Left lung (tissue), 14 donors: ENCODE measurements at places on chromosomes 7 and 10. TPM values are rescaled to one million over a fixed set of nuclear protein-coding genes. Genes with fewer than 3 reads are reported as not detected.
A peak's percentile ranks its signal among the peaks of the same experiment; 100 is the strongest.

DNA sequence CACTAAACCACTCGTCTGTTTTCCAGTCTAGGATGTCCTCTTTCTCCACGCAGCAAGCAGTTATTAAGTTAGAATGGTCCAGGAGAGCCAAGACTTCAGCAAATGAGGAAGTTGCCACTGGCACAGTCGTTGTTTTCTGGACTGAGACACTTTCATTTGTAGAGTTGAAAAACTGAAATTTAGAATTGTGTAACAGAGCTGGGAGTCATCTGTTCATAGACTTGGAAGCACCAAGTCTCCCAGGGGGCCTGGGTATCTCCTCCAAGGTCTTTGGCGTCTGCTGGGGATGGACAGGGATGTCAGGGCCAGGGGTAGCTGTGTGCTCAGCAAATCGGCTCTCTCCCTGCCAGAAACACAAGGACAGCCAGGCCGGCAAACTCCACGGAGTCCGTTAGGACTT is 208.4 kb downstream of the FANK1 start:
- DNase-seq, result no peak
- no peaks in the 10 kb centered on the region for H3K27me3 ChIP-seq
- no peak overlapping the region for H3K27ac ChIP-seq

- H3K36me3 ChIP-seq, result no peaks in the 10 kb centered on the region
- H3K4me1 ChIP-seq, result no peaks in the 10 kb centered on the region
- no peak overlapping the region for H3K4me3 ChIP-seq
- no peak overlapping the region for H3K27ac ChIP-seq
- H3K27me3 ChIP-seq, result no peaks in the 10 kb centered on the region
Measured at GRCh38 chr7:16356301-16356958, 64.9 kb downstream of the CRPPA start.

DNA sequence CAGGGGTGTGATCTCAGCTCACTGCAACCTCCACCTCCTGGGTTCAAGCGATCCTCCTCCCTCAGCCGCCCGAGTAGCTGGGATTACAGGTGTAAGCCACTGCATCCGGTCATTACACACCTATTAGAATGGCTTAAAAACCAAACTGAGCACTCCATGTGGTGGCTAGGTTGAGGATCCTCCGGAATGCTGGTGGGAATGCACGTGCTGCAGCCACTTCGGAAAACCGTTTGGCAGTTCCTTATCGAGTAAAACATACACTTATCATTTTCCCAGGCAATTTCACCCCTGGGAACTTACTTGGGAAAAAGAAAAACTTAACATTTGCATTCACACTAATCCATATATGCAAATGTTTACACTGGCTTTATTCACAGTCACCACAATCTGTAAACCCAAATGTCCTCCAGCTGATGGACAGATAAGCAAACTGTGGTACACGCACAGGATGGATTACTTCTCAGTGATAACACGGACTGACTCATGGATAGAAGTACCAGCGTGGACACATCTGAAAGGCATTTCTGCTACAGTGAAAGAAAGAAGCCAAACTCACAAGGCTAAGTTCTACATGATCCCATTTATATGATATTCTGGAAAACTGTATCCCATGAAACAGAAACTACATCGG is 20.4 kb downstream of the RFC2 start:
- H3K36me3 ChIP-seq, result peaks cover 4% of the 10 kb centered on the region
- no peak for DNase-seq
- no peaks in the 10 kb centered on the region for H3K4me1 ChIP-seq
- no peak overlapping the region for H3K4me3 ChIP-seq
- no peaks in the 10 kb centered on the region for H3K27me3 ChIP-seq

GRCh38 chr10:124387078-124387874 is 31.4 kb downstream of the OAT start:
- H3K36me3 ChIP-seq, result no peaks in the 10 kb centered on the region
- no peak for DNase-seq
- H3K27me3 ChIP-seq, result no peaks in the 10 kb centered on the region
- H3K4me1 ChIP-seq, result peaks cover 15% of the 10 kb centered on the region
- H3K27ac ChIP-seq, result no peak overlapping the region

DNA sequence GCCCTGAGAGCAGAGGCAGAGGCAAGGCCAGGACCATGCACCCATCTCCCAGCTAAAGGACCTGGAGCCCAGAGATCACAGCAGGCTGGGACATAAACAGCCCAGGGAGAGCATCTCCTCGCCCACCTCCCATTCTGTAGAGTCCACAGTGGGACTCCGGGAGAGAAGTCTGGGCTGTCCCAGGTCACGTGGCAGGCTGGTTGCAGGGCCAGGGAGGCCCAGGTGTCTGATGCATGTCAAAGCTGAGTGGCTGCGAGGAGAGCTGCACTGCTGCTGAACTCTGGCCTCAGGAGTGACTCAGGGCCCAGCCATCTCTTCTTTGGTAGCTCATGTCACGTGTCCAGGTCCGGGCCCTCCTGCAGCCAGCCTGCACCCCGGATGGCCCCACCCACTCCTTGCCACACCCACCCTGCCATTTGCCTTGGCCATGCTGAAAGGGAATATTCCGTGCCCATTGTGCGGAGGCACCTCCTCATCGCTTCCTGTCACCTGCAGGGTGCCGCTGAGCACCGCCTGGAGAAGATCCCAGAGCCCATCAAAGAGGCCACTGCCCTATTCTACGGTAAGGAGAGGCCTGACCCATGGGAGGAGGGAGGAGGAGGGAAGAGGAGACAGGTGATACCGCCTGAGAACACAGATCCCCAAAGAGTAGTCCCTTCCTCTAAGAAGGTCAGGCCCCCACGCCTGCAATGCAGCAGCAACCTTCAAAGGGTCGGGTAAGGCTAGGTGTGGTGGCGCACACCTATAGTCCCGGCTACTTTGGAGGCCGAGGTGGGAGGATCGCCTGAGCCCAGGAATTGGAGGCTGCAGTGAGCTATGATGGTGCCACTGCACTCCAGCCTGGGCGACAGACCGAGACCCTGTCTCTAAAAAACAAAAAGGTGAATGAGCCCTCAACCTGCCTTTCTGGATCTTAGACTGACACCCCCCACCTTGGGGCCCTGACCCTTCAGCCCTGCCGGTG is 12.6 kb upstream of the SH2B2 start:
- H3K27me3 ChIP-seq, result no peaks in the 10 kb centered on the region
- no peaks in the 10 kb centered on the region for H3K36me3 ChIP-seq
- H3K4me3 ChIP-seq, result no peak overlapping the region
- no peak for DNase-seq
- peaks cover 4% of the 10 kb centered on the region for H3K4me1 ChIP-seq
- H3K27ac ChIP-seq, result no peak overlapping the region

DNA sequence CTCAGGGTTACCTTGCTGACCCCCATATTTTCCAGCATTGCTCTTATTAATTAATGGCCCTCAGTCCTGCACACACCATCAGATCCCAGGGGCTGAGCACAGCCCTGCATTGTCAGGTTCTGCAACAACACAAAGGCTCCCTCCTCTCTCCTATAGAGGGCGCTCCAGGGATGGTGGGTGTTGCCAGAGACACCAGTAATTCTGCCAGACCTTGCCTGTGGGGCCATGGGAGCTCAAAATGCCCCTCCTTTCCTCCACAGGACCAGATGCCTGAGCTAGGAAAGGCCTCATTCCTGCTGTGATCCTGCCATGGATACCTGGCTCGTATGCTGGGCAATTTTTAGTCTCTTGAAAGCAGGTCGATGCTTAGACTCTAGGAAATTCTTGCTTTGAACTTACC is 42.8 kb upstream of the PRSS58 start:
- H3K36me3 ChIP-seq, result no peaks in the 10 kb centered on the region
- no peaks in the 10 kb centered on the region for H3K27me3 ChIP-seq
- no peak overlapping the region for H3K27ac ChIP-seq
- no peak overlapping the region for H3K4me3 ChIP-seq
- H3K4me1 ChIP-seq, result peaks cover 5% of the 10 kb centered on the region

- no peaks in the 10 kb centered on the region for H3K27me3 ChIP-seq
- DNase-seq, result peak; percentile 70
- no peak overlapping the region for H3K4me3 ChIP-seq
- no peak overlapping the region for H3K27ac ChIP-seq
- H3K36me3 ChIP-seq, result no peaks in the 10 kb centered on the region
Measured at GRCh38 chr10:79196470-79197461, 128.0 kb downstream of the ZMIZ1 start.

GRCh38 chr7:29408841-29409243 is 154.8 kb upstream of the PRR15 start:
- no peak overlapping the region for H3K4me3 ChIP-seq
- H3K4me1 ChIP-seq, result no peaks in the 10 kb centered on the region
- no peak overlapping the region for H3K27ac ChIP-seq

- no peak overlapping the region for H3K4me3 ChIP-seq
- DNase-seq, result peak; percentile 1
- no peak overlapping the region for H3K27ac ChIP-seq
- H3K27me3 ChIP-seq, result no peaks in the 10 kb centered on the region
- H3K4me1 ChIP-seq, result no peaks in the 10 kb centered on the region
Measured at GRCh38 chr10:45627412-45628048, 45.0 kb downstream of the ZFAND4 start.

DNA sequence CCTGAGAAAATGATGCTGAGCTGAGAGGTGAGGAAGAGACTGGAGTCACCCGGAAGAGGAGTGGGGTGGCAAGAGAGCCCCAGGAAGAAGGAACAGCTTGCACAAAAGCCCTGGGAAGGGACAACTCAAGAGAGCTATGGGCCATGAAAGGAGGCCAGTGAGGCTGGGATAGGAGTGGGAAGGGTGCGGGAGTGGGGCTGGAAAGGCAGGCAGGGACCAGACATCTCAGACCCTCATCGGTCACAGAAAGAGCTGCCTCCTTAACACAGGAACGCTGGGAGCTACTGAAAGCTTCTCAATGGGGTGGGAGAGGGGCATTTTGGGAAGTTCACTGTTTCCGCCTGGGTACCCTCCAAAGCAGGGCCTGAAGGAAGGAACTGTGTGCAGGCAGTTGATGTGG is 122.0 kb upstream of the UNC5B start:
- H3K36me3 ChIP-seq, result no peaks in the 10 kb centered on the region
- H3K4me1 ChIP-seq, result no peaks in the 10 kb centered on the region
- H3K27ac ChIP-seq, result no peak overlapping the region
- no peak for DNase-seq
- H3K27me3 ChIP-seq, result peaks cover 6% of the 10 kb centered on the region

DNA sequence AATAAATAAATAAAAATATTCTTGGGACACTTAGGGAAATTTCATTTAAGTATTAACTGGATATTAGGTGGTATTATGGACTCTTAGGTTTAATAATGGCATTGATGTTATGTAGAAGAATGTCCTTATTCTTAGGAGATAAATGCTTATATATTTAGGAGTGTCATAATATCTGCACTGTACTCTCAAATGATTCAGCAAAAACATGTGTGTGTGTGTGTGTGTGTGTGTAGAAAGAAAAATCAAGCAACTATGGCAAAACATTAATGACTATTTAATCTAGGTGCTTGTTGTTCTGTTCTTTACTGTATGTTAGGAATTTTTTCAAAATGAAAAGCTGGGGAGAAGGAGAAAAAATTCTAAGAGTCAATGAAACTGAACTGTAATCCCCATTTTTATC is 3.9 kb downstream of the ASNS start:
- H3K36me3 ChIP-seq, result peaks cover 14% of the 10 kb centered on the region
- peaks cover 7% of the 10 kb centered on the region for H3K4me1 ChIP-seq
- no peaks in the 10 kb centered on the region for H3K27me3 ChIP-seq
- H3K27ac ChIP-seq, result no peak overlapping the region
- no peak for DNase-seq

- H3K27ac ChIP-seq, result no peak overlapping the region
- no peaks in the 10 kb centered on the region for H3K4me1 ChIP-seq
- H3K27me3 ChIP-seq, result no peaks in the 10 kb centered on the region
Measured at GRCh38 chr7:26991796-26992195, 104.0 kb downstream of the HOXA1 start.

DNA sequence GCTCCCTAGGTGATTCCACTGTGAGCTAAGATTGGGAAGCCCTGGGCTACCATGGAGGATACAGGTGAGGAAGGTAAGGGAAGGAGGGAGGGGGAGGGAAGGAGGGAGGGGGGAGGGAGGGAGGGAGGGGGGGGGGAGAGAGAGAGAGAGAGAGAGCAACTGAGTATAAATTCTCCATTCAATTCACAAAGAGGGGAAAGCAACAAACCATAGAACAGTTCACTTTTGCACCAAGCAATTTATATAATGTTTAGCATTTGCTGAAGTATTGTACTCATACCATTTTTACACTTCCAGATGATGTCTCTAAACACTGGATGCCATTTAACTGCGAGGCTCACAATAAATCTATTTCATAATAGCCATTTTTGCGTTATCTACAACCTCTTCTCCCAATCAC is 118.3 kb downstream of the COL28A1 start:
- H3K4me3 ChIP-seq, result no peak overlapping the region
- no peaks in the 10 kb centered on the region for H3K36me3 ChIP-seq
- no peaks in the 10 kb centered on the region for H3K27me3 ChIP-seq
- DNase-seq, result no peak

DNA sequence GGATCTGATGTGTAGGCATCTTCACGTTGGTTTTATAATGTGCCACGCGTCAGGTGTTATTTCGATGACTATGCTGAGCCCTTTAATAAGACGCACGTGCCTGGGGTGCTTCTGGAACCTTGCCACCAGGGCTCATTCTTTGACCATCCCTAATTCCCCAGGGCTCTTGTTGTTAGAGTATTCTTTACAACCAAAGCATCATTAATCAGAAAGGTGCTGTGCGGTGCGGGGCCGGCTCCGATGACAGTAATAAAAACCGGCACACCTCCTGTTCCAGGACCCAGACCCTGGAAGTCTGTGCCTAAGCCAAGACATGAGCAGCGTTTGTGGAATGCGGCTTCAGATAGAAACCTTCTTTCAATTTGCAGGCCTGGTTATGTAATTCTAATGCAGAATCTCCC is 58.4 kb downstream of the MGMT start:
- H3K4me3 ChIP-seq, result no peak overlapping the region
- H3K27ac ChIP-seq, result no peak overlapping the region
- H3K27me3 ChIP-seq, result no peaks in the 10 kb centered on the region
- no peaks in the 10 kb centered on the region for H3K4me1 ChIP-seq

DNA sequence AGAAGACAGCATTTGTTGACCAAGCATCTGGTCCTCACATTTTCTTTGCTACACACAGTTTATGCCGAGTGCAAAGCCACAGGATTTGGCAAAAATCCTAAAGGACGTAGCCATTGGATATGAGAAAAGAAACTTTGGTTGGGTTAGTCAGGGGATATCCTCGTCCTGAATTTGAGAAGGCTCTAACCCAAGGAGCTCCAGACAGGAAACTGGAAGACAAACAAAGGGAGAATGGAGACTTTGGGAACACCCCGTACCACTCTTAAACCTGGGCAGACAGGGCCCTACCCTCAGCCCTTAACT is 146.6 kb upstream of the FRMD4A start:
- H3K4me3 ChIP-seq, result no peak overlapping the region
- no peak overlapping the region for H3K27ac ChIP-seq
- DNase-seq, result no peak
- no peaks in the 10 kb centered on the region for H3K36me3 ChIP-seq

ZP3 gene
- total RNA-seq, result 2.9 TPM

GIMAP1 gene
- 11.3 TPM for total RNA-seq

PAX4 gene
- total RNA-seq, result not detected

OR2A5 gene
- not detected for total RNA-seq

WDR37 gene
- 23.8 TPM for total RNA-seq

CPEB3 gene
- total RNA-seq, result 4.3 TPM

VPS41 gene
- 99.9 TPM for total RNA-seq

FGL2 gene
- total RNA-seq, result 21.0 TPM
